ENCODE measurements at places on chromosomes 16 and 17.

DNA sequence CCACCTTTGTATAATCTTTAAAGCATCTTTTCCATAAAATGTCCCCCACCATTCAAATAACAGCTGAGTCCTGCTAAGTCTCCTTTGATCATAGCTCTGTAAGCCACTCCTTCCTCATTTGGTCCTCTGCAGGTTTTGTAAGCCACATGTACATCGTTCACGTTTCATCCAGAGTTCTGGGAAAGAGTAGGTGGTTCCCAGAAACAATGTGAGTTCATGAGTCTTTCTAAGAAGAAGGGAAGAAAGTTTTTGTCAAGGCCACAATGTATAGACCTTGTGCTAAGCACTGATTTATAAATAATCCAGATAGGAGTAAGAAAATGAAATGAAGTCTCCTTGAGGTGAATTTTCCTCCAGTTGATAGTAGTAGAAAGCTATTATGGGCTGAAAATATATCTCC lies 8.7 kb upstream of the ANKS4B start:
- DNase-seq = no peak

DNA sequence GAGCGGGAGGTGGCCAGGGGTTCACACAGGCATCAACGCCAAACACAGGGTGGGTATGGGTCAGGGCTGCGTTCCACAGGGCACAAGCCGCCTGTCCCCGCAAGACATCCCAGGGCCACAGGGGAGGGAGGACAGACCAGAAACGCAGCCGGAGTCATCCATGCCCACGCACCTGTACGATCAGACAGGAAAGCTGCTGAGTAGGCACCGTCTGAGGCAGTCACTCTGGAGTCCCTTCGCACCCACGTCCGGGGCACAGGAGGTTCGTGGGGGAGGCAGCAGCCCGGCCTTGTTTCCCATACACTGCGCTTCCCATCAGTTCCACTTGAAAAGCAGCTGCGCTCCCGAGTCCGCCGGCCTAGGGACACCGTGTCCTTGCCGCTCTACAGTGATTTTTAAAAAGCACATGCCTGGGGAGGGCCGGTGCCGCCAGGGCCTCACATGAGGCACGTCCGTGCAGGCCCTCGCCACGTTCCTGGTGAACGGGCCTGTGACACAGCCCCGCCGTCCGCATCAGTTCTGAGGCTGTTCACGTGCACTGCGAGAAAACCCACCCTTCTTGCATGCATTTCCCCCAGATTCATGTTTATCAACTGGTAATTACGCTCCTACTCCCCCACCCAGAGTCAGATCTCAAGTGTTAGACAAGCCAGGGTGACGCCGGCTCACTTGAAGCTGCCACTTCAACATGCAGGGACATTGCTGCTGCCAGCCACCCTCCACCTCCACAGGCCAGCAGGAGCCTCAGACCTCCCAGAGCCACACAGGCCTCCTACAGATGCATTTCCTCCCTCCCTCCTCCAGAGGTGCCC lies 34.8 kb downstream of the WDR45B start:
- peak; percentile 24 for DNase-seq

- DNase-seq = peak; percentile 32
Observed at GRCh38 chr16:11306997-11307638, 26.0 kb upstream of the PRM1 start.

DNA sequence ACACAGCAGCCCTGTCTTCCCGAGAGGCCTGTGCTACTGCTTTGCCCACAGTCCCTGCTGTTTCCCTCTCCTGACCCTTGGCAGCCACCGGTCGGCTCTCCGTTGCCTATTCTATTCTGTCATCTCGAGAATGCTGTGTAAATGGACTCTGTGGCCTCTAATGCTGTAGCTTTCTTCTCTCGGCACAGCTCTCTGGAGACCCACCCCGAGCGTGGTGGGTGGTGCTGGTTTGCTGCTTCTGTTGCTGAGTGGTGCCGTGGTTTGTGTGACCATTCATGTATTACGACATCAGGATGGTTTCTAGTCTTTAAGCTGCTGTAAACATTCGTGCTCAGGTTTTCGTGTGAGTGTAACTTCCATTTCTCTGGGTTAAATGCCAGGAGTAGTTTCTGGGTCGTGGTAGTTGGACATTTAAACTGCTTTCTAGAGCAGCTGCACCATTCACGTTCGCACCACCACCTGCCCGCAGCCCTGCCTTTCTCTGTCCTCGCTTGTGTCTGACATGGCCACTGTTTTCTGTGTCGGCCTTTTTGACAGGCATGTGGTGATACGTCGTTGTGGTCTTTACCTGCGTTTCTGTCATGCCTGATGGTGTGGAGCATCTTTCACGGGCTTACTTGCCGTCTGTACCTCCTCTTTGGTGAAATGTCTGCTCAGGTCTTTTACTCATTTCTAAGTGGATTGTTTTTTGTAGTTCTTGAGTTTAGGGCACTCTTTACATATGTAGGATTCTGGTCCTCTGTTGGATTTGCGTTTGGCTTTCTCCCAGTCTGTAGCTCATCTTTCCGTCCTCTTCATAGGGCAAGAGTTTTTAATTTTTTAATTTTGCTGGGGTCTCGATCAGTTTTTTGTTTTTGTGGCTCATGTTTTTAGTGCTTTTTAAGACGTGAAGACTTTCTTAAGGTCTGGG lies 47.7 kb upstream of the ZNF750 start:
- DNase-seq = no peak

DNA sequence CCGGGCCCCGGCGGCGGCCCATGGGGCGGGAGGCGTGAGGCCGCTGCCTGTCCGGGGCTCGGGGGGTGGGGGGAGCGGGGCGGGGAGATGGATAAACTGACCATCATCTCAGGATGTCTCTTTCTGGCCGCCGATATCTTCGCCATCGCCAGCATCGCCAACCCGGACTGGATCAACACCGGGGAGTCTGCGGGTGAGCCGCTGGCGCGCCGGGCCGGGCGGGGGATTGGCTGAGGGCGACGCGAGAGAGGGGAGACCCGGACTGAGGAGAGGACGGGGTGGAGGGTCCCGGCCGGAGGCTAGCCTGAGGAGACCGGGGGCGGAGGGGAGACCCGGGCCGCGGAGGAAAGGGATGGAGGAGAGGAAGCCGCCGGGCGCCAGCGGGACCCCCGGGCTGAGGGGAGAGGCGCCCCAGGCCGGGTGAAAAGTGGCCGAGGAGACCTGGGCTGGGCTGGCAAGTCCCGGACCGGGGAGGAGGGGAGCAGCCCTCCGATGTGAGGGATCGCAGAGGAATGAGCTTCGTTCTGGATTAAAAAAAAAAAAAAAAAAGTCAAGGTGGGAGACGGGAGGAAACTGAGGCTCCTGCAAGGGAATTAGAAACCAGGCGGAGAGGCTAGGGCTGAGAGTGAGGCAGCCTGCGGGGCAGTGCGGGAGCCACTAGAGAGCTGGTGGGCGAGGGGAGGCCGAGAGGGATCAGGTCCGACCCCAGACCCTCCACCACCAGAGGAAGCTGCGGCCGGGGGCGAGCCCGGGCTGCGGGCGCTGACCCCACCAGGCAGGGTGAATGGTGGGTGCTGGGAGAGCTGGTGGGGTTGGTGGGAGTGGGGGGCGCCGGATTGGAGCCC lies 526 bp downstream of the MOSMO start:
- DNase-seq = peak; percentile 6

- peak; percentile 48 for DNase-seq
Observed at GRCh38 chr17:57879437-57880085, 29.7 kb upstream of the MRPS23 start.

DNA sequence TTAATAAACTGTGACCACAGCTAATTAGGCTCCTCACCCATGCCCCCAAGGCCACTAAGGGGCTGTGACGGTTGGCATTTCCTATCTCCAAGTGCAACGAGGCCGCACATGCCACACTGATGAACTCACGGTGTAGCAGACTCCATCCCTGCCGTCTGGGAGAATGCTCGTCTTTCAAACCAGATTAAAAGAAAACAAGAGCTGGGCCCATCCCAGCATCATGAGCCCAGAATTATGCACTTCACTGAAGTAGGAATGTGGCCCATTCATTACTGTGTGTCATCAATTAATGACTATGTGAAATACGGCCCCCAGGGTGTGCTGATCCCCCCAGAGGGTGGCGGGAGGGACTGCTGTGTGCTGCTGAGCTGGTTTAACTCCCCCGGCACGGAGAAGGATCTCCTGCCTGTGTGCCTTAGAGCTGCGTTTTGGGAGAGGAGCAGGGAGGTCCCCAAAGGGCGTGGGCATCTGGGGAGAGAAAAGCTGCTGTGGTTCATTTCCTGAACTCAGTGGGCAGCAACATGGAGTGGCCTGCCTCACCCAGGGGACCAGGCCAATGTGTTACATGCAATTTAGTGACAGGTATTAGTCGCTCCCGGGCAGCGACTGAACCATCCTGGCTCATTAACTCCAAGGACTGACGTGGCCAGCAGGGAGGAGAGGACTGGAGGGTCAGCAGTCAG lies 194.5 kb downstream of the FOXL1 start:
- DNase-seq = peak; percentile 96

DNA sequence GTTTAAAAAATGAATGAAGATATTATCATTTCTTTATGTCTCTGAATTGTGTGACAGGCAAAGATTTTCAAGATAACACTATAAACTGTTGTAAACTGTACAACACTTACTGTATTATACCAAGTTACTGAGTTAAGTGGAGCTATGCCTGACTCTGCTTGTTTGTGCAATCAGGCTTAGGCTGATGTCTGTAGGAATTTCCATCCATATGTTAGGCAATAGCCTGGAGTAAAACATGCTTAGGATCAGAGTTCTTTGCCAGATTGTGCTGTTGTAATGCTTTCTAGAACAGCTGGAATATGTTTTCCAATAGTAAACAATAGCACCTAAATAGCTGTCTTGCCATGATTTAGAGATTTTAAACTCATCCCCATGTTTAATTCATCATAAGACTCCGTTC lies 1496.7 kb downstream of the CDH11 start:
- DNase-seq = no peak

GRCh38 chr17:77248216-77249114 lies 107.7 kb downstream of the SEC14L1 start:
- no peak for DNase-seq

DNA sequence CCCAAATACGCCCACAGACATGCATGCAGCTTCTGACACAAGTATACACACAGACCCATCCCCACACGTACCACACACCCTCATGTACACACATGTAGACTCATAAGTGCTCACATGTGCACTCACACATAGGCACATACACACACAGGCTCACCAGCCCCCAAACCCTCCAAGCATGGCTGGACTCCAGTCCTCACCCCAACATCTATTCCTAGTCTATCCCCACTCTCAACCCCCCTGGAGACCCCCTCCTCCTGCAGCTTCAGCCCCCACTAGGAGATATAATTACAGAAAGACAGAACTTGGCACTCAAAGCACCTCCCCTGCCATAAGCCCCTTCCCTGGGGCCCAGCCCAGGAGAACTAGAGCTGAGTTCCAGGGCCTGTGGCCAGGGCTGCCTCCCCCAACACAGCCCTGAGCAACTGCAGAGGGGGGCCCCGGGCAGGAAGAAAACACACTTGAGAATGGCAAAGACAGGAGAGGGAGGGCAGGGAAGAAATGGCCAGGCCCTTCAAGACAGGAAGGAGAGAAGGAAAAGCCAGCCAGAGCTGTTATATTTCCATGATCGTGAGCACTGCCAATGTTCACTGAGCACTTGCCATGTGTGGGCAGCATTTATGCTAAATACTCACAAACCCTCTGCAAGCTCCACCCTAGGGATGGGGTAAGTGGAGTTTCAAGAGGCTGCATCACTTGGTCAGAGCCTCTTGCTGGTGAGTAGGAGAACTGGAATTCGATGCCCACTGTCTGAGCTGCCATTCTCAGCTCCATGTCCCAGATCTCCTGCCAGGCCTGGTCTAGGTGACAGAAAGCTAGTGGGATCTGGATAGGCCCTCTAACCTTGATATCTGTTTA lies 224.5 kb downstream of the ZNF423 start:
- DNase-seq = no peak

DNA sequence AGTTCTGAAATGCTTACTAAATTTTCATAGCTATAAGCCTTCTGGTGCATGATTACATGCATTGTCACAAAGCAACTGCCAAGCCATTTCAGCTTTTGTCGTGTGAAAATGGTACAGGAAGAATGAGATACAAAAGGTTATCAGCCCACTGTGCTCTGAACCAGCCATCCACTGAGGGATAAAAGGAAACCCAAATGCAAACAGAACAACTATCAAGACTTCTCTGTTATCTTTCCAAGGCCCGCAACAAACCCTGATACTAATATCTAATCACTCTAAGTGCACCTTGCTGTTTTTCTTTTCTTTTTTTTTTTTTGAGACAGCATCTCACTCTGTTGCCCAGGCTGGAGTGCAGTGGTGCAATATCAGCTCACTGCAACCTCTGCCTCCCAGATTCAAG lies 109.0 kb downstream of the FTO start:
- DNase-seq = no peak

DNA sequence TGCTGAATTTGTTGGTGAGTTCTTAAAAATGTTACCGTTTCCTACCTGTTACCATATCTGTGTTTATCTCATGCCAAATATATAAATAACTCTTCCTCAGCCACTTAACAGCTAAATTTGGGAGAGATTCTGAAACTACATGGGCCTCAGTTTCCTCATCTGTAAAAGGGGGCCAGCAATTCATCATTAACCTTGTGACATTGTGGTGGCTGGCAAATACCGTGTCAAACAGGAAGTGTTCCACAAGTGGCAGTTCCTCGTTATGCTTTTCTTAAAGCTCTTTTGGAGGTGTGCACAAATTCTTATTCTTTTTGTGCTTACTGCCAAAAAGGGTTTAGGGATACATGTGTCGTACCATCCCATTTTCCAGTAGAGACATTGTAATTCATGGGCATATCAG lies 220.4 kb upstream of the CACNG5 start:
- no peak for DNase-seq

DNA sequence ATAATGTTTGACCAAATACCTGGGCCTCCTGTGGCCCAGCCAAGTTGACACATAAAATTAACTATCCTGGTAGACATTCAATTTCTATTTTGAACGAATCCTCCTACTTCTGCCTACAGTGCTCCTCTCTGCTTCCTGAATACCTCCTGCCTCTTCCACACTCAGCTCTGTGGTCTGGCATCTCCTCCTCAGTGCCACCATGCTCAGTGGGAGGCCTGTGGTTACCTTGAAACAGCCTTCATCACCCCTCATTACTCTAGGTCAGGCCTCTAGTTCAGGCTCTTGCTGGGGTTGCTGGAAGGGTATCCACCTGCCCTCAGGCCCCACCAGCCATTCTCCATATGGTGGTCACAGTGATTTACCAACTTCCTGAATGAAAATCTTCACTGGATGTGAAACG lies 5.1 kb downstream of the LYRM9 start:
- peak; percentile 67 for DNase-seq

- peak; percentile 95 for DNase-seq
Observed at GRCh38 chr17:44543213-44543904, 13.9 kb upstream of the FZD2 start.

Measured in kidney tubule cell (primary cell).